T-cell (primary cell): ENCODE measurements at places on chromosomes 4 and X.

GRCh38 chr4:75306506-75306905, 207.7 kb downstream of the RCHY1 start:
- no peak for DNase-seq

DNA sequence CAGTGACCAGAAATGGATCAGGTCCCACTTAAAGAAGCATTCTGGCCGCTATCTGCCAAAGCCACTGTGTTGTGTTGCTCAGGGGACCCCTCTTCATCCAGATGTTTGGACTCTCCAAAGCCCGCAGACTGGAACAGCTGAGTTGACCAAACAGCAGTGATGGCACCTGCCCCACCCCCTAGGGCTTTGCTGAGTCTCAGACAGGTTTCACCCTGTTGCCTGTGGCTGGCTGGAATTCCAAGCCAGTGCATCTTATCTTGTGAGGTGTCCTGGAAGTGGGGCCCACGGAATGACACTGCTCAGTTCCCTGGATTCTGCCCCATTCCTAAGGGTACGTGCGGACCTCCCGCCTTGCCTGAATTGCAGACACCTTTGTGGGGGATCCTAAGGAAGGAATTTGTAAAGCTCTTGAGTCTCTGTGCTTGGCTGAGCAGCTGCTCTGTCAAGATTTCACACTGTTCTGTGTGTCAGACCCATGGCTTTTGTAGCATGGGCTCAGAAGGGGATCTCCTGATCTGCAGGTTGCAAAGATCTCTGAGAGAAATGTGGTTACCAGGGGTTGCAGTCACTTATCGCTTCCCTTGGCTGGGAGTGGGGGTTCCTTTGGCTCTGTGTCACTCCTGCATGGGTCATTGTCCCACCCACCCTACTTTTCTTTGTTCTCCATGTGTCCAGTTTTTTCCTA, 1707.9 kb upstream of the PCDH10 start:
- no peak for DNase-seq

GRCh38 chr4:10761903-10762302, 77.3 kb upstream of the CLNK start:
- DNase-seq = no peak

DNA sequence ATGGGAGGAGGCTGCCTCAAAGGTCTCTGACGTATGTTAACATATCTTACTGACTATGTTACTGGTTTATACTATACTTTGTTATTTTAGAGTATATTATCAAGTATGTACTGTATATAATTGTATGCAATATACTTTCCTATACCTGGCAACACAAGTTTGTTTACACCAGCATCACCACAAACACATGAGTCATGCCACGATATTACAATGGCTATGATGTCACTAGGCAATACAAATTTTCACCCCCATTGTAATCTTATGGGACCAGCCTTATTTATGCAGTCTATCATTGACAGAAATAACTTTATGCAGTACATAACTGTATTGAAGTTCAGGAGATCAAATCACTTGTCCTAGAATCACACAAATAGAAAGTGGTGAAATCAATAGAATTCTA, 329.9 kb upstream of the SLC7A11 start:
- DNase-seq = no peak

DNA sequence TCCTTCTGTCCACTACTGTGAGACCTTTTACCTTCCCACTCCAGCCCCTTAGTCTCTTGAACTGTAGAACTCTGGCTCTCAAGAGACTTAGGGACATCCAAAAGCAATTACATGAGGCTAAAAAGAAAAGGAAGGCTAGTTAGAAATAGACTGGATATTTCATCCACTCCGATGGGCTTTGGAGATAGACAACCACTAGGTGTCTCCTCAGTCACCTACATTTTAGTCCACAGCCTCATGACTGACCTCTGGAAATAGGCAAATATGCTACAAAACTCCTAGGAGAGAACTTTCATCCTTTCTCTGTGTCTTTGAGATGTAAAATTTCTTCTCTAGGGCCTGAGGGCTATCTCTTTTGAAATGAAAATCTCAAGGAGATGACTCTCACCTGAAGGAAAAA, 45.1 kb upstream of the LAMP2 start:
- no peak for DNase-seq

GRCh38 chrX:74490247-74490646, 69.0 kb downstream of the SLC16A2 start:
- no peak for DNase-seq

DNA sequence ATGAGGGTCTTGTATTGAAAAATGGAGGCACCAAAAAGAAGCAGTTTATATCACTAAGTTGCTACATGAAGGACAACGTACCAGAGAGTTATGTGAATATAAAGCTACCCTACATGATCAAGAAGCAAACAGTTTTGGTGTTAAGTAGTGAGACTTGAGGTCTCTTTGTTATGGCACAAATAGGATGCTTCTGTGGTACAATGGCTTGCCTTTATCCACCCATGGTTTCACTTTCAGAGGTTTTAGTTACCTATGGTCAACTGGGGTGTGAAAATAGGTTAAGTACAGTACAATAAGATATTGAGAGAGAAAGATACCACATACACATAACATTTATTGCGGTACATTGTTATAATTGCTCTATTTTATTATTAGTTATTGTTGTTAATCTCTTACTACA, 229.2 kb upstream of the SLIT2 start:
- no peak for DNase-seq

DNA sequence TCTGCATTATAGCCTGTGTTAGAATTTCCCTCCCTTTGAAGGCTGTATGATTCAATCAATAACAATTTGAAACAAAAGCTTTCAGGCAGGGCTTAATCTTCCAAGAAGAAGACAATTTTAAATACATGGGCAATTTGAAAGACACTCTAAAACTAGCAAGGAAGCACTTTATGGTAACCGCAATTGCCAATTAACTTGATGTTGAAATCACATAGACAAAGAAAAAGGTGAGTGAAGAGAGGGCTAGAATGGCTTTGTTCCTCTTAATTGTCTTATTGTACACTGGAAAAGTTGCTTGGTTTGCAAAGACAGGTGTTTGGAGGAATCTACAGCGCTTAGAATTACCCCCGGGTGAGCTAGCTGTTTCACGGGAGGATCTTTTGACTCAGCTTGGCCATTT, 74.4 kb upstream of the PRKX start:
- no peak for DNase-seq

- DNase-seq = no peak
These were observed 213.8 kb upstream of the RADX start for GRCh38 chrX:106397788-106398538.

- DNase-seq = no peak
These were observed 430.8 kb downstream of the ARHGAP24 start for GRCh38 chr4:85905761-85906160.

- DNase-seq = no peak
These were observed 88.6 kb downstream of the HPRT1 start for GRCh38 chrX:134548257-134549201.

DNA sequence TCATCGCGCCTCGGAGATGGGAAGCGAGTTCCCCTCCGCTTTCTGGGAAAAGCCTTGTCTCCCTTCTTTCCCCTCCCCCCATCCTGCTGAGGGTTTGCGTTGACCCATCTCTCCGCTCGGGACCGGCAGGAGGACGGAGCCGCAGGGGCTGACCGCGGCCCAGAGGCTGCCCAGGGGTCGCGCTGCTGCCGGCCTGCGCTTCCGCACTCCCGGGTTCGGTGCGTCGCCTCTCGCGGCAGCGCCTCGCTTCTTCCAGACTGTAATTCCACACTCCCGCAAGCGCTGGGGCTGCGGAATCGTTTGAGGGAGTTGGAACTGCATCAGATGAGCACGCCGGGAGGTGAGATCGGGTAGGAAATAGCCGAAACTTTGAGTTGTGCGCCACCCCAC, 88.3 kb downstream of the BCOR start:
- no peak for DNase-seq

GRCh38 chr4:77021614-77022089, 54.1 kb downstream of the CCNI start:
- DNase-seq = no peak

- DNase-seq = no peak
These were observed 103.0 kb downstream of the SORCS2 start for GRCh38 chr4:7295197-7295910.

GRCh38 chr4:57553728-57554127, 443.5 kb upstream of the IGFBP7 start:
- no peak for DNase-seq

GRCh38 chr4:2647403-2648158, 108.6 kb downstream of the TNIP2 start:
- no peak for DNase-seq
